ENCODE measurements at places on chromosomes 3 and 15.

DNA sequence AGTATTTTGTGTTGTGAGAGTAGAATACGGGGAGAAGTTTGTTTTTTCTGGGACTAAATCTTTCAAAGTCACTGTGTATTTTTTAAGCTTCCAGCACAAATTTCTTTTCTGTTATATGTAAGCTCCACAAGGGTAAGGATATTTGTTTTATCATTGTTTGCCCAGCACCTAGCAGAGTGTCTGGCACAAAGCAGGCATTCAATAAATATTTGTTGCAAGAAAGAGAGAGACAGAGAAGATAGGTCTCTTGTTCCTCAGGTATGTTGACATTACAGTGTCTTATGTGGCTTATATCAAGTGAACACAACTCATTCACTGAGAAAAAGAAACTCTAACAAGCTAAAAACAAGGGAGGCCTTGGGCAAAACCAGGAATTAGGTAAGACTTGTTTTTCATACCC, 26.6 kb upstream of the FNDC3B start:
- DNase-seq = no peak

- no peak for DNase-seq
These were observed 879 bp upstream of the EIF5A2 start for GRCh38 chr3:170909129-170909903.

GRCh38 chr3:50269977-50270413, 1.0 kb downstream of the SEMA3B start:
- no peak for DNase-seq

- DNase-seq = no peak
These were observed 13.8 kb downstream of the ATP10A start for GRCh38 chr15:25849157-25849921.

DNA sequence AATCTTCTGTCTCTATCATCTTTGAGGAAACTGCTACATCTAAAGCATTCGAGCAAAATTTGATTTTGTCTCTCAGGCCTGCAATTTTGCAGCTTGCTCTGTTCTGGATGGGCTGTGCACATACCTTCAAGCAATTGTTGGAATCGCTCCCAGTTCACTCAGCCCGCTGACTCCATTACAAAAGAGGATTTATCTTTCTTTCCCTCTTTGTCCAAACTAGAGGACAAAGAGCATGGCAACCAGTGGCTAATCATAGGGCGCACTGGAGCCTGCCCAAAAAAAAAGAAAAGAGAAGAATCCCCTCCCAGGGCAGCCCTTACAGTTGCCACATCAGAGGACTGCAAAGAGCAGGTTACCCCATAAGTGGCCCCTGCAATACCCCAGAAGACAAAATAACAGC, 49.0 kb upstream of the DUT start:
- DNase-seq = peak; percentile 2

DNA sequence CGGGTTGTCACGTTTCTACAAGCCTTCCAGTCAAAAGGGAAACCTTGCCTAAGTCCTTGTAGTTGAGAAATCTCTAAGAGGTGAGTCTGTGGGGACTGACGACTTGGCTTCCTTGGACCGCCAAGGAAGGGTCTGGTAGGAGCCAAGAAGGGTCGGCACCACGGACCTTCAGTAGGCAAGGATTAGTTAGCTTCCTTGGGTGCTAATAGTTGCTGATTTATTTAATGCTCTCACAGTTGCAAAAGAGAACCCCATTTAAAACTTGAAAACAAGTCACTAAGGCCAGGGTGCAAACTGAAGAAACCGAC, 361 bp upstream of the LCMT2 start:
- no peak for DNase-seq

DNA sequence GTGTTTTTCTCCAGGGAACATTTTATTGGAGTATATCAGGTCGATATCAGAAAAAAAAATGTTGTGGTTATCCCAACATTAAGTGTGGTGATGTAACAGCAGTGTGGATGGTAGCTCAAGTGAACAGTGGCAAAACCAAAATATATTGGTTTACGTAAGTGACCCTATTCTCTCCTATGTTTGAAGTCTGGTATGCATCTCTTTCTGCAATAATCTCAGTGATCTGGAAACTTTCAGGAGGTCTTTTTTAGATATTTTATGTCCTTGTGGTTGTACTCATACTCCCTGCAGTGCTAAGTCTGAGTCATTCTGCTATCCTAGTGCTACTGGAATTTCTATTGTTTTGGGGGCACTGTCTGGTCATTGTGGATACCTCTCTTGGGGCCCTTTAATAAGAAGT, 137.9 kb downstream of the SNRPN start:
- DNase-seq = no peak

GRCh38 chr3:60403866-60404265, 847.4 kb downstream of the FHIT start:
- no peak for DNase-seq

GRCh38 chr15:83904107-83905040, 250.5 kb downstream of the ADAMTSL3 start:
- no peak for DNase-seq

DNA sequence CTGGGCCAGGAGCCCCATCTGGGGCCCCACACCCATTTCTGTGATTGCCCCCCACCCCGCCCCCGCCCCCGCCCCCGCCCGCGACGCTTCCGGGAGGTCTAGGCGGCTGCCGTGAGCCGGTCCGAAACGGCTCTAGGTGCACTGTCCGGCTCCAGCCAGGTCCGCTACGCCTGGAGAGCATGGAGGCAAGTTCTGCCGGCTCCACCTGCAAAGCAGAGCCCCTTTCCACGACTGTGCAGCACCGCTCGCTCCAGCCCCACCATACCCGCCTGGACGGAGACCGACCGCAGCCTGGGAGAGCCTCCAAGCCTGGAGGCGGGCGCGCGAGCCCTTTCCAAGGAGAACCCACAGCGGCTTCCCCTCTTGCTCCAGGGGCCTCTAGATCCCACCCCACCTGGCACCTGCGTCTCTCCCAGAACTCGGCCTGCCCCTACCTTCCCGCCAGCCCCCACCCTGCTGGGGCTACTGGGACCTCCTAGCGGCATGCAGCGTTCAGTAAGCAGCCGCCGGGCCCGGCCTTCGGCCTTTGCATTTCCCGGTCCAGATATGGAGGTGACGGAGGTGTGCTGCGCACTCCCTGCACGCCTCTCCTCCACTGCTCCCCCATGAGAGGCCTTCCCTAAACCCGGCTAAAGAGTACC, 66.2 kb downstream of the KLF13 start:
- DNase-seq = no peak

- no peak for DNase-seq
These were observed 7.3 kb downstream of the FAM131A start for GRCh38 chr3:184344579-184345316.

DNA sequence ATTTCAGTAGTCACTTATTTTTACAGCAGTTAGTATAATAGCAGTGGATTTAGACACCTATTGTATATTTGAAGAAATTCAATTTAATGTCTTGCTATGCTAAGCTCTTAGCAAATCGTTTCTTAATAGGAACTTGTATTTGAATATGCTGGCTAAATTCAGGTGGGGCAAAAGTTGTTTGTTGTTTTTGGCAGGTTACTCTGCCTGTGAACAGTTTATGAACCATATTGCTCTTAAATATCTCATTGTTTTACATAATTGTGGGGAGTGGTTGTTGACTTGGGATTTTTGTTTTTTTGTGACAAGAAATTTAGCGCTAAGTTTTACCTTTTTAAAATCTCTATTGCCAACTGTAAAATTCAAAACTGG, 43.4 kb downstream of the NR2C2 start:
- DNase-seq = no peak

DNA sequence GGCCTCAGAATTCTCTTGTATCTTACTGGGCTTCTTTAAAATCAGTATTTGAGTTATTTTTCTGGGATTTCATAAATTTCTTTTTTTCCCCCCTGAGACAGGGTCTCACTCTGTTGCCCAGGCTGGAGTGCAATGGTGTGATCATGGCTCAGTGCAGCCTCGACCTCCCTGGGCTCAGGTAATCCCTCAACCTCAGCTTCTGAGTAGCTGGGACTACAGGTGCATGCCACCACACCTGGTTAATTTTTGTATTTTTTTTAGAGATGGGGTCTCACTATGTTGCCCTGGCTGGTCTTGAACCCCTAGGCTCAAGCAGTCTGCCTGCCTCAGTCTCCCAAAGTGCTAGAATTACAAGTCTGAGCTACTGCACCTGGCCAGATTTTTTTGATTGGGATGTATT, 43.5 kb downstream of the NCK1 start:
- no peak for DNase-seq

DNA sequence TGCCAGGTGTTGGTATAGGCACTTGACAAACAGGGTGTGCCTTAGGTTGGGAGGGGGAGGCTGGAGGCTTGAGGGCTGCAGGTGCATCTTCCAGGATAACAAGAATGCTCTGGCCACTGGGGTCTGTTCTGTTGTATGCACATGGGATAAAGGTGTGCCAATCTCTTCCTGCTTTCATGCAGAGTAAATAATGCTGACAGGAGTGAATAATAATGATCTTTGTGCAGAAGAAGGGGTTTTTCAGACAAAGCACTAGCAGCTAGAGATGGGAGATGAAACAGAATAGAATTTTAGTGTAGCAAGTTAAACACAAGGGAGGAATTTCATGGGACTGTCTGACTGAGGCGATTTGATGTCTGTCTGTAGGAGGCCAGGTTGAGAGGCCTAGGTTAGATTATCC, 1.9 kb upstream of the ROPN1 start:
- DNase-seq = peak; percentile 73

GRCh38 chr15:59995568-59996297, 8.4 kb upstream of the FOXB1 start:
- no peak for DNase-seq

All from NCI-H345 (cell line).